ENCODE measurements at places on chromosomes 1 and 21.

- no peak for DNase-seq
Observed at GRCh38 chr1:22100168-22100567, 42.7 kb downstream of the WNT4 start.

GRCh38 chr1:118334506-118334905 lies 149.5 kb upstream of the SPAG17 start:
- DNase-seq: no peak

- peak; percentile 83 for DNase-seq
Observed at GRCh38 chr1:40802078-40802741, 18.6 kb downstream of the KCNQ4 start.

GRCh38 chr1:113768916-113769600 lies 9.8 kb upstream of the PHTF1 start:
- no peak for DNase-seq

GRCh38 chr21:24272521-24272938 lies 1334.8 kb downstream of the MRPL39 start:
- DNase-seq: no peak

DNA sequence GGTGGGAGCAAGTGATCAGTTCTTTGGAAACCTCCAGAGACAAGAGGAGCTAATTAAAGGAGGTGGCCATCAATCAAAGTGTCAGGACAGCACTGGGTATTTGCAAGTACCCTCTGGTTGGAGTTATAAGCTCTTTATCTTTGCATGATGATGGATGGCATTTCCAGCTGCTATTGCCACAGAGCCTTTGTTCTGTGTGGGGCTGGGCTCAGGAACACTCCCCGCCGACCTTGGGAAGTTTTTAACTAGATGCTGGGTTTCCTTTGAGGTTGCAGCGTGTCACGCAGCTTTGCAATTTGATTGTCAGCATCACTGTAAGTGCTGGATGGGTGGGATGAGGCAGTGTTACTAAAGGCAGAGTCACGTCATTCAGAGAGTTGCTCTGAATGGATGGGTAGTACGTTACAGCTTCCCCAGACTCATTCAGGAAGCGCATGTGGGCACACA lies 68.9 kb downstream of the CNIH3 start:
- no peak for DNase-seq

DNA sequence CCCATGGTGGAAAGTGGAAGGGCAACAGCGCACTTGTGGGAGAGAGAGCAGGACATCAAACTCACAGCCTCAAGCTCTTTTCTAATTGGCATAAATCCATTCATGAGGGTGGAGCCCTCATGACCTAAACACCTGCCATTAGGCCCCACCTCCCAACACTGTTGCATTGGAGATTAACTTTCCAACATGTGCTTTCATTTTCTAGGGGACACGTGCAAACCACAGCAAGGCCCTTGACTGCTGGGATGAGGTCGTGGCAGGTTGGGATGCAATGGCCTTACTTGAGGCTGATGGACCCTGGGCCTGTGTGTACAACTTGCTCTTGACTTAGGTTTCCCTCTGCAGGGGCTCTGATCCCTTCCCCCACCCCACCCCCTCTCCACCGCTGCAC lies 35.9 kb upstream of the NEK2 start:
- no peak for DNase-seq

GRCh38 chr1:71364236-71364635 lies 283.4 kb upstream of the ZRANB2 start:
- peak; percentile 18 for DNase-seq

GRCh38 chr1:179303200-179303785 lies 9.7 kb downstream of the SOAT1 start:
- no peak for DNase-seq

- no peak for DNase-seq
Observed at GRCh38 chr1:19139711-19140110, 70.4 kb downstream of the UBR4 start.

GRCh38 chr1:106268070-106268469 lies 788.4 kb upstream of the PRMT6 start:
- peak; percentile 68 for DNase-seq

DNA sequence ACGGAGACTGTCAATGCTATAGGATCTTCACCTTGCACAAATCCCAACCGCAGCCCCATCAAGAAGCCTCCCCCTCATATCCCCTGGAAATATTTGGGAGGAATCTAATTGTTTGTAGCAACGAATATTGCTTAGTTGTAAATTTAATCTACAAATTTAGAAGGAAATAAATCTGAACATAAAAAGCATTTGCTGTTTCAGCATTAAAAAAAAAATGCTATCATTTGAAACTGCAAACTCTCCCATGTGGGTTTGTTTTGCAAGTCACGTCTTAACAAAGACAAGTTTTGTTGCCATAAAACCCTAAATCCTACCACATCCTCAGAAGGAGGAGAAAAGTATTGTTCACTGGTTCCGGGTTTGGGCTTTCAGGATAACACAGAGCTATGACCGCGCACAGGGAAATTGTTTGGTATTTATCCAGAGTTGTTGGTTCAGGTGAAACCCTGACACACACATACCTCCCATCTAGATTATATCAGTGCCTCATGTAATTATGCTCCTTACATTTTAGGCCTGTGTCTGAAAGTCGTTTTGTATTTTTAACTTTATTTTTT lies 279.6 kb downstream of the TM2D1 start:
- no peak for DNase-seq

DNA sequence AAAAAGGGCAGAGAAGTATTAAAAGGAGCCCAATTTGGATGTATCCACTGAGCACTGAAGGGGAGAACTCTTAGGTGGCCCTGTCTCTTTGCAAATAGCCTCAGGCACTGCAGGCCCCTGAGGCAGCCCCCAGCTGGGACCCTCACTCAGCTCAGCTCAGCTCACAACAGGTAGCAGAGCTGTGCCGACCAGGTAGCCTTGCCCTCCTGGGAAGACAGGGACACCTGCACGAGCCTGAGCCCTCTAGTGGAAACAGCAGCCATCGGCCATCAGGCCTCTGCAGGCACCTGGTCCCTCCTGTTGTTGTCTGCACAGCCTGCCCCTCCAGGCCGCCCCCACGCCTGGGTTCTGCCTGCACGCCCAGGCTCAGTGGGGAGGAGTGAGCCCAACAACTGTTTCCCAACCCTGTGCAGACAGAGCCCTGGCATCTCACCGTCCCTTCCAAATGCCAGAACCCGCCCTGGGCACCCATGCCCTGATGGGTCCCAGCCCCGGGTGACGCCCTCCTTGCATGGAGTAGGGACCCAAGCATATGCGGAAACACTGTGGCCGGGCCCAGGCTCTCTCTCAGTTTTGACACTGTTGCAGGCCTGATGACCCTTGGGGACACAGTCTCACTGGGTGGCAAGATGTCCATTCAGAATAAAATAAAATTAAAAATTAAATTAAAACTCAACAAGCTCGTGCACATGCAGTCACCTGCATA lies 60.0 kb upstream of the AJAP1 start:
- no peak for DNase-seq

DNA sequence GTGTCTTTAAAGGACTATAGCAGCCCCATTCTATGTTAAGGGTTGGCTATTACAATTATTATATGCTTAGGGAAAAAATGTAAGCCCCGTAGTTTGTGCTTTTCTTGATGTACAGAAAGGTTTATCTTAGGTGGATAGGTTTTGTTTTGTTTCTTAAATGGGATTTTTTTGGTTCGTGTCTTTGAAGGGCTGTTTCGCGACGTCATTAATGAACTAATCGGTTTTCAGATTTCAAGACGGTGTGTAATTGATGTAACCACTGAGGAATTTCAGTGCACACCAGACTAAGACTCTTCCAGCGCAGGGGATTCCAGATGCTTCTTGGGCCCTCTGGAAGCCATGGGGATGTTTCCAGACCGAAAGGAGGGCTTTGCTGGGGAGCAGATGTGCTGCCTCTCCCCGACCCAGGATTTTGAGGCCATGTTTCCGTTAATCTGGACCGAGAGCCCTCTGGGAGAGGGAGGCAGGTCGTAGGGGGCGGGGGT lies 4.8 kb upstream of the SIM2 start:
- no peak for DNase-seq

DNA sequence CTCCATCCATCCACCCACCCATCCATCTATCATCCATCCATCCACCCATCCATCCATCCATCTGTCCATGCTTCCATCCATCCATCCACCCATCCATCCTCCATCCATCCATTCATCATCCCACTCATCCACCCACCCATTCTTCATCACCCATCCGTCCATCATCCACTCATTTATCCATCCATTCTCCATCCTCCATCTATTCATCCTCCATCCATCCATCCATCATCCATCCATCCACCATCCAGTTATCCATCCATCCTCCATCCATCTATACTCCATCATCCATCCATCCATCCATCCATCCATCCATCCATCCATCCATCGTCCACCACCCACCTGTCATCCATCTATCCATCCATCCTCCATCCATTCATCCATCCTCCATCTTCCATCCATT lies 32.1 kb upstream of the ACTRT2 start:
- DNase-seq: no peak

DNA sequence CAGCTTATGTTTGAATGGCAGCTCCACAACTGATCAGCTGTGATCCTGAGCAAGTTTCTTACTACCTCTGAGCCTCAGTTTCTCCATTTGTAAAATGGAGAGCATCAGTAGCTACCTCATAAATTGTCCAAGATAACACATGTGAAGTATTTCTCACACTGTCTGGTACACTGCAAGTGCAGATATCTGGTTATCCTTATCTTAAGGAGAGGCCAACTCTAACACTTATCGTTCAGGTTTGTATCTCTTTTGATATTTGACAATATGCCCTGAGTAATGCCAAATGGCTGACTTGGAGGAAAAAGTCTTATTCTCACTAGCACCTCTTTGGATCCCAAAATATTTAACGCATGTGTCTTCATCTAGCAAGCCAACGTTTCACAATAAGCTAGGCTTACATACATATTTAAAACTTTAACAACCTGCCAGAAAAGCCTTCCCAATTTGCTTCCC lies 2.7 kb downstream of the CSRP1 start:
- peak; percentile 39 for DNase-seq

GRCh38 chr1:39852214-39852791 lies 31.0 kb downstream of the TRIT1 start:
- peak; percentile 71 for DNase-seq

DNA sequence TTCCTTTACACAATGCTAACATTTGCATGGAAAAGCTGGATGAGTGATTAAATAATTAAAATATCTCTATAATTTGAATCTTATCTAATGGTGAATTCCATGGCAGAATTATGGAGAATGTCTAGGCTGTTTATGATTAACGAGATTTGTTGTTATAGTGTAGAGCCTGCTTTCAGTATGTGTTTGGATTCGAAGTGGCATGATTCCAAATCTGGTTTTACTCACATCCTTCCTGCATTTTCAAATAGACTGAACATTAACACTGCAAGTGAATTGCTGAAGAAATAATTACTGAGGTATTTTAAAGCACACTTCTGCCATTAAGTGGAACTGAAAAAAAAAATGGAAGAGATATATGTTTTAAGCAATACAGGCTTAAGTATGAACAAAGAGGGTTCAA lies 5.1 kb upstream of the NEK7 start:
- DNase-seq: peak; percentile 54

DNA sequence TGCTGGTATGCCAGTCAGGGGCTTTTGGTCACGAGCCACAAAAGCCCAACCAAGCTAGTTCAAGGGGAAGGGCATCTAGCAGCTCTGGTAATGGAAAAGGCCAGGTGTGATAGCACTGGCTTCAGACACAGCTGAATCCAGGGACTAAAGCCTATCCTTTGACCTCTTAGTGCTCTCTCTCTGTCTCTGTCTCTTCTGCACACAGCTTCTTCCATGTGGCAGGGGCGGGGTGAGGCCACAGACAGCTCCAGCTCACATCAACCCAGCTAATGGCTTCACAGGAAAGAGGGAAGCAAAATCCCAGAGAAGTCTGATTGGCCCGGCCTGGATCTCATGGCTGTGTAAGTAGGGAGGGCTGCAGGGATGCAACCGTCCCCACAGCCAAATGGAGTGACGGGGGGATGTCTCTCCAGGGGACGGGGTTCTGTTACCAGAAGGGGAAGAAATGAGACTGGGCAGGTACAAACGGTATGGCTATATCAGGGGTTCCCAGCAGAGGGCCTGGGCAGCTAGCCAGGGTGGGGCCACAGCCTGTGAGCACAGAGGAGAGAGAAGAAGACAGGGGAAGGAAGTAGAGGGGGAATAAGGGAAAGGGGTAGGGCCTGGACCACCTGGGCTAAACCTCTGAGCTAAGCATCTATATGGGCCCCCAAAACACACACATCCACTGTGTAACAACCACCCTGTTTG lies 42.4 kb downstream of the FBXO2 start:
- DNase-seq: no peak

DNA sequence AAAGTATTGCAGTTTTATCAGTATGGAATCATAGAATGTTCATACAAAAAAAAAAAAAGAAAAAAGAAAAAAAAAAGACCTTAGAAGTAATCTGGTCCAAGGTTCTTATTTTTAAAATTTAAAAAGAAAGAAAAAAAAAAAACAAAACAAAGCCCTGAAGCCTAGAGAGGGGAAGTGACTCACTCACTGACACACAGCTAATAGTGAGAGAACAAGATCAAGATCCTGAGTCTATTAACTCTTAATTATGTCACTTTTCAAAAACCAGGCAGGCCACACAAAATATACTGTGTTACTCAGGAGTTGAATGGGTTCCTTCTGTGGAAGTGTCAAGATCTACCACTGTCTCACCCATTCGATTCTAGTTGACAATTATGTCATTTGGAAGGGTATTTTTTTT lies 433.9 kb upstream of the DAB1 start:
- DNase-seq: peak; percentile 8

GRCh38 chr1:26959722-26960624 lies at the start of gene KDF1:
Gene KDF1, minus strand, starts transcription at chr1:26960468. Its CDS starts 8,088 bp downstream, at chr1:26952380.
- DNase-seq: no peak

DNA sequence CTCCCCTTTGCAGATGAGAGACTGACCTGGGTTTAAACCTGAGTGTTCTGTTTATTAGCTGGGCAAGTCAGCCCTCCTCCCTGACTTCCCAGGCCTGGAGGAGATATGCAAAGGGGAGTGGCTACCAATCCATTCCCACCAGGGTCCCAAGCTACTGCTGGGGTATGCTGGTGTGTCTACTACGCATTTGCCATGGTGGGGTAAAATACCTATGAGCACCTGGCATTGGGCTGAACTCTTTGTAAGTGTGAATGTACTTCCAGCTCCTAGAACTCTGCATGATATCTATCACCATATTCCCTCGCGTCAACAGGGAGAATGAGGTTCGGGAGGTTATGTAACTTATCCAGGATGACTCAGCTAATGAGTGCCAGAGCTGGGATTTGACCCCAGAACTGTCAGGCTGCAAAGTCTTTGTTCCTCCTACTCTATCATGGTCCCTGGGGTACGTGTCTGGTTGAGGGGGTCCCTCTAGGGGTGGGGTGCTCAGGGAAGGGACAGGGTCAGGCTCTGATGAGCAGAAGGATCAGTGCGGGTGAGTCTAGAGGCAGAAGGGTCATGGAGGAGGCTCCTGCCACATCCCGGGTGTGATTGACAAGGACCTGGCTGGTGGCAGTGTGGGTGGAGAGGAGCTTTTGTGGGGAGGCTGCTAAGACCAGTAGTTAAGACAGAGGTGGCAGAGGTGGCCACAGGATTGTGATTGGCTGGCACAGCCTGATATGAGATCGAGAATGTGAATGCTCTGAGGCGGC lies 16.7 kb downstream of the AMPD2 start:
- peak; percentile 69 for DNase-seq

GRCh38 chr1:61607448-61607847 lies 117.5 kb downstream of the TM2D1 start:
- no peak for DNase-seq

Data from choroid plexus epithelial cell (primary cell).